A673 (cell line): ENCODE measurements at places on chromosomes 1 and 21. TPM values are rescaled to one million over a fixed set of nuclear protein-coding genes. Genes with fewer than 3 reads are reported as not detected.

LRRC53 gene
- total RNA-seq = not detected in 2 replicates

FCRL6 gene
- total RNA-seq = 0.15 TPM in 1 of 2 replicates, not detected in the other

S100A6 gene
- 73.6 and 106 TPM in 2 replicates for total RNA-seq

GRIK3 gene
- 0.17 TPM in 1 of 2 replicates, not detected in the other for total RNA-seq

CLCNKA gene
- total RNA-seq = 0.26 TPM in 1 of 2 replicates, not detected in the other

HAPLN2 gene
- not detected in 2 replicates for total RNA-seq

- H3K4me3 ChIP-seq = no peak overlapping the region
- no peak overlapping the region for H3K27ac ChIP-seq
- peaks cover 15% of the 10 kb centered on the region for H3K4me1 ChIP-seq
- no peak for DNase-seq
- no peaks in the 10 kb centered on the region for H3K27me3 ChIP-seq
These were observed 305.5 kb downstream of the NFIA start for GRCh38 chr1:61387829-61388228.

DNA sequence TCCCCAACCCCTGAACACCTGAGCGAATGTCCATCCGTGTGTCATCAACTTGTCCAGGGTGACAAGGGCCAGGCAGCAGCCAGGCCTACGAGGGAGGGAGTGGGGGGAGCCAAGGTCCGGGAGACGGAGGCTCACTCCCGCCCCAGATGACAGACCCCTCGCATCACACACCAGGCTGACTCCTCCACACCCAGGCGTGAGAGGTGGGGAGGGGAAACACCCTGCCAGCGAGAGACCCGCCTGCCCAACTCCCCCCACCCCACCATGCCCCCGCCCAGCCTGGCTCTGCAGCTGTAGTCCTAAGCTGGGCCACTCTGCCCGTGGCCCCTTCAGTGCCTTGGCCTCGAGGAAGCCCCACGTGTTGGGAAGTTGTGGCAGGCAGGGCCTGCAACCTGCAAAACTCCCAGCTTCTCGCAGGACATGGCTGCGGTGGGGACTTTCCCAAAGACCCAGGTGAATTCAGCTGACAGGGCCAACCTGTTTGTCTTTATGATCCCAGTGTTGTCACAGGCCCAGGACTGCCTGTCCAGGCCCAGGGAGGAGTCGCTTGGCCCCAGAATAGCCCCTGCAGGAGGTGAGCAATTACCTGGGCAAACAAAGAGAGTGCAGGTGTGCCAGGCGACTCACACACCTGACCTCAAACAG is 62.9 kb downstream of the RIPK4 start:
- H3K27me3 ChIP-seq = no peaks in the 10 kb centered on the region
- no peak overlapping the region for H3K4me3 ChIP-seq
- no peak overlapping the region for H3K27ac ChIP-seq
- no peak for DNase-seq

GRCh38 chr1:92990828-92991227 is 29.6 kb upstream of the DIPK1A start:
- H3K27me3 ChIP-seq = no peaks in the 10 kb centered on the region
- DNase-seq = no peak
- H3K36me3 ChIP-seq = no peaks in the 10 kb centered on the region
- H3K4me3 ChIP-seq = no peak overlapping the region
- no peak overlapping the region for H3K27ac ChIP-seq

DNA sequence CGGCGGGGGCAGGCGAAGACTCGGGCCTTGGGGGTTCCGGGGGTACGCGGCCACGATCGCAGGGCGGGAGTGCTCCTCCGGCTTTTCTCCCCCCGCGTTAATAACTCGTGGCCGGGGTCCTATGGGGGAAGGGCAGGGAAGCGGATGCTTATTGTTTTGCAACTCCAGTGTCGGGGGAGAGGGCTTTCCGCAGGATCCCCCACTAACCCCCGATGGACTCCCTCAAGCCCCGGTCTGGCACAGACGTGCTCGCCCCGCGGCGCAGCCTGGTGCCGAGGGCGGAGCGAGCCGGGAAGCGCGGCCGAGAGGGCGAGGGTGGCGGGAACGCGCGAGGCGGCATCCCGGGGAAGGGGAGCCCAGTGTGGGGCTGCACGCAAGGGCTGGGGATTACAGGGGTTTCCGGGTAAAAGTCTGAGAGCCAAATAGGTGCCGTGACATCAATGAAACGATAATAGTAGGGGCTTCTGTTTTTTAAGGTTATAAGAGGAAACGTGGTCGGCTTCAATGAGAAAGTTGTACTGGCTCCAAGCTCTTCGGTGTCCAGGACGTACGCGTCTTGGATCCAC is 772 bp downstream of the UCK2 start:
- peak overlapping the region; percentile 86 for H3K4me3 ChIP-seq
- peaks cover 9% of the 10 kb centered on the region for H3K4me1 ChIP-seq
- H3K27ac ChIP-seq = peak overlapping the region; percentile 93
- no peaks in the 10 kb centered on the region for H3K36me3 ChIP-seq
- DNase-seq = peak; percentile 82

- H3K27me3 ChIP-seq = no peaks in the 10 kb centered on the region
- H3K4me1 ChIP-seq = no peaks in the 10 kb centered on the region
- no peak for DNase-seq
- no peak overlapping the region for H3K4me3 ChIP-seq
These were observed 125.5 kb upstream of the IRF2BP2 start for GRCh38 chr1:234735476-234735875.

GRCh38 chr1:161311595-161312181 is 1.9 kb upstream of the MPZ start:
- H3K4me3 ChIP-seq = no peak overlapping the region
- DNase-seq = no peak
- H3K27me3 ChIP-seq = no peaks in the 10 kb centered on the region
- no peaks in the 10 kb centered on the region for H3K36me3 ChIP-seq

DNA sequence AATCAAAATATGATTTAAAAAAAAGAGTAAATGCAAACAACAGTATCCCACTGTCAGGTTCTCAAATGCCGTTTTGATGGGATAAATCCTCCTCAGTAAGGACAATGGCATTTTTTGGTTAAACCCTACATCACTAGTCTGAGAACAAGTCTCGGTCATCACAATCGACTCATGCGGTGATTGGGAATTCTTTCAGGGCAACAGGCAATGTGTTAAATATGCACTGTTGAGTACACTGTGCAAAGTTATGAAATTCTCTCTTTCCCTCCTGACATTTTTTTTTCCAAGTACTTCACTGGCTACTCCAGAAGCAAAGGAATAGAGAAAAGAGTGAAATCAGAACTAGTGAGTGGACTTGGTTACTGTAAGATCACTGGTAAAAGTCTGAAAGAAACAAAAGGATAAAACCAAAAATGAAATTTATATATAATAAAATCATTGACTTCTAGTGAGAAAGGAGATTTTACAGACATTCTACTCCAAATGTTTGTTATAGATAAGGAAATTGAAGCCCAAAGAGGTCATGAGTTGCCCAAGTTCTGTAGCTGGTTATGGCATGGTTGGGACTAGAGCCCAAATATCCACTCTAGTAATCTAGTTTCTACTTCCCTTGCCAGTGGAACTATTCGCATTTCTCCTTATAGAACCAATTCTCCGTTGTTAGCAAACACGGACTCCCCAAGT is 111.3 kb downstream of the TGFBR3 start:
- no peak for DNase-seq
- no peak overlapping the region for H3K4me3 ChIP-seq
- no peaks in the 10 kb centered on the region for H3K27me3 ChIP-seq

GRCh38 chr1:156387870-156388173 is 18.8 kb downstream of the RHBG start:
- H3K27ac ChIP-seq = no peak overlapping the region
- H3K27me3 ChIP-seq = peaks cover 14% of the 10 kb centered on the region
- H3K4me3 ChIP-seq = no peak overlapping the region
- no peaks in the 10 kb centered on the region for H3K36me3 ChIP-seq
- DNase-seq = no peak

DNA sequence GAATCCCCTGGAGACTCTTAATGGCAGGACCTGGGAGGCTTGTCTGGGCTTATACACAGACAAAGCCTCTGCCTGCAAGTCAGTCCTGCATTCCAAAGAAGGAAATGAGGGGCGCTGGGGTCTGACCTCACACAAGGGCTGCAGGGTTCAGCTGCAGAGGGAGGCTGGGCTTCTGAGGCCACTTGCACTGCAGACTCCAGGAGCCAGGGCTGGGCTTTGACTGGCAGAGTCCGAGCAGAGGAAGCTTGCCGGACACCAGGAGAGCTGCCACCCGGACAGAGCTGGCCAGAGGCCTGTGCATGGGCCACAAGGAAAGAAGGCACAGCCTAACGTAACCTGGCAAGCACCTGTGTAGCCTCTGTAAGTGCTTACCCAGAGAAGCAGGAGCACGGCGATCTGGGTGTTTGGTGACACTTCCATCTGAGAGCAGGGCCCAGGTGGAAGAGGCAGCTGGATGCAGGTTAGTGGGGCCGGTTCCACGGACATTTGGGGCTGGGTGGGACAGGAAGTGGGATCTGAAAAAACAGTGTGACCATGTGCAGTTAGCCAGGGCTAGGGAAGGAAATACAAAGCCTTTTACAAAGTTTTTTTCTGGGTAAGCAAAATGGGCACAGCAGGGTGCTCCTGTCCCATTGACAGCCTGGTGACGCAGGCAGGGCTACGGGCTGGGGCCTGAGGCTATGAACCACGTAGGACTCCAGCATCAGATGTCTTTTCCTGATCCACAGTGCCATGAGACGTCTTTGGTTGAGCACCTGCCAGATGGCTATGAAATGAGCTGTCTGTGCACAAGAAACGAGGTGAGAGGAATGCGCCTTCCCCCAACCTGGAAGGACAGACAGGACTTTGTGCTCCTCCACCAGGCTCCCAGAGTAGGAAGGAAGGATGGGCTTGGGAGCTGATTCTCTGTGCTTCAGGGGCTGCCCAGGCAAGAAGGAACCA is 37.3 kb upstream of the LBR start:
- H3K27me3 ChIP-seq = no peaks in the 10 kb centered on the region
- H3K27ac ChIP-seq = peak overlapping the region; percentile 40
- H3K36me3 ChIP-seq = no peaks in the 10 kb centered on the region
- no peak overlapping the region for H3K4me3 ChIP-seq
- DNase-seq = peak; percentile 69
- H3K4me1 ChIP-seq = peaks cover 42% of the 10 kb centered on the region

- H3K4me1 ChIP-seq = peaks cover under 1% of the 10 kb centered on the region
- no peaks in the 10 kb centered on the region for H3K36me3 ChIP-seq
- H3K27me3 ChIP-seq = no peaks in the 10 kb centered on the region
- no peak overlapping the region for H3K27ac ChIP-seq
- H3K4me3 ChIP-seq = no peak overlapping the region
These were observed 41.3 kb upstream of the ENAH start for GRCh38 chr1:225694151-225694603.

GRCh38 chr1:238624776-238625175 is 734.1 kb upstream of the ZP4 start:
- no peaks in the 10 kb centered on the region for H3K4me1 ChIP-seq
- no peak for DNase-seq
- H3K27ac ChIP-seq = no peak overlapping the region

- H3K4me3 ChIP-seq = no peak overlapping the region
- H3K36me3 ChIP-seq = no peaks in the 10 kb centered on the region
- H3K27ac ChIP-seq = no peak overlapping the region
- DNase-seq = no peak
- H3K4me1 ChIP-seq = no peaks in the 10 kb centered on the region
These were observed 72.7 kb downstream of the HUNK start for GRCh38 chr21:31945546-31945945.

DNA sequence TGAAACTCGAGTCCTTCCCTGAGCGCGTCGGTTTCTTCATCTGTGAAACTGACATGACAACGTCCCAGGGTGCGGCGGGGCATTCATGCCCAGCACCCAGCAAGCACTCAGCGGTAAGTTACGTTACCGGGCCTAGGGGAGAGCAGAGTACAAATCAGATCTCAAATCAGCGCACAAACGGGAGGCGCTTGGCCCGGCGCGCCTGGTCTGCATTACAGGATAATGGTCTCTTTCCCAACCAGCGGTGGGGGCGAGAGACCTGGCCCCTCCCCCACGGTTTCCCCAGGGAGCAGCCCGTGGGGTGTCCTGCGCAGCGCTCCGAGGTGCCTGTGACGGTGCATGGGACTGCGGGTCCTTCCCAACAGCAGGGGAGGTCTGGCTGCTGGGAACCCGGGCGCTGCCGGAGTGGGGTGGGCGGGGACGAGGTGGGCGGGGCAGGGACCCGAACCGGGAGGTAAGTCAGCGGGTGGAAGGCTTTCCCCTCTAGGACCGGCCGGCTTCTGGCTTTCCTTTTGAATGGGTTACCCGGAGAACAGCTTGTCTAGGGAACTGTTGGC is 1.0 kb downstream of the TMEM51 start:
- H3K36me3 ChIP-seq = no peaks in the 10 kb centered on the region
- DNase-seq = peak; percentile 22

GRCh38 chr1:39081271-39082009 is 55.3 kb downstream of the NDUFS5 start:
- H3K4me3 ChIP-seq = peak overlapping the region; percentile 50
- peak; percentile 19 for DNase-seq
- H3K4me1 ChIP-seq = peaks cover 2% of the 10 kb centered on the region
- peaks cover 11% of the 10 kb centered on the region for H3K27me3 ChIP-seq

GRCh38 chr21:43287111-43287760 is 118.4 kb downstream of the CRYAA start:
- H3K36me3 ChIP-seq = no peaks in the 10 kb centered on the region
- H3K27me3 ChIP-seq = no peaks in the 10 kb centered on the region
- H3K27ac ChIP-seq = no peak overlapping the region
- H3K4me1 ChIP-seq = no peaks in the 10 kb centered on the region
- peak; percentile 37 for DNase-seq
- H3K4me3 ChIP-seq = no peak overlapping the region

DNA sequence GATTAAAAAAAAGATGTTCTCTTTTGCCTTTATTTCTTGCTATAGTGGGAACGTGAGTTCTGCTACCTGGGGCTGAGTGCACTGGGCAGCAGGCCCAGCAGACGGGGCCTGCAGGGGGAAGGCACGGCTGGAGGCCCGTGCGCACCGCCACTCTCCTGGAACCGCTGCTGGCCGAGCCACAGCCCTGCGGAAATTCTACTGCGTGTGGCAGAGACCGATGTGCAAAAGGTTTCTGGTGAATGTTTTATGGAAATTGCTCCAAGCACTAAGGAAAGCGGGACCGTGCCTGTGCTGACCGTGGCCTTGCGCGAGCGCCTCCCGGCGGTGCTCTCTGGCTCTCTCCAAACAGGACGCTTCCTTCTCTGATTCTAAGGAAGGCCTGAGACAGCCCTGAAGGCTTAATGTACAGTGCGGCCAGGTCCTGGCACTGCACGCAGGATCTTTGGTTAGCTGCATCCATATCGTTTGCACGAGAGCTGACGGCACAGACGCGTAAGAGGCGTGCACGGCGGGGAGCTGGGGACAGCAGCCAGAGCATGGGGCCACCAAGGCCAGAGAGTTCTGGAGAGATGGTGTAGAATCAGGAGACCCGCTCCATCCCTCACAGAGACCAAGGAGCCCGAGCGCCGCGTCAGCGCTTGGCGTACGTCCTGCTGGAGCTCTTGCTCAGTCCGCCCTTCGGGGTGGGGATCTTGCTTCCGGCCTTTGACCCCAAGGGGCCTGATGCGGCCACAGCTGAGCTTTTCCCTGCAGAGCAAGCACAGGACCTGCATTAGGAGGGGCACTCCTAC is 18.7 kb upstream of the LRRC47 start:
- H3K4me3 ChIP-seq = no peak overlapping the region
- DNase-seq = no peak
- H3K4me1 ChIP-seq = no peaks in the 10 kb centered on the region
- H3K27ac ChIP-seq = no peak overlapping the region
- H3K27me3 ChIP-seq = no peaks in the 10 kb centered on the region
